ENCODE measurements at places on chromosomes 4 and X.

DNA sequence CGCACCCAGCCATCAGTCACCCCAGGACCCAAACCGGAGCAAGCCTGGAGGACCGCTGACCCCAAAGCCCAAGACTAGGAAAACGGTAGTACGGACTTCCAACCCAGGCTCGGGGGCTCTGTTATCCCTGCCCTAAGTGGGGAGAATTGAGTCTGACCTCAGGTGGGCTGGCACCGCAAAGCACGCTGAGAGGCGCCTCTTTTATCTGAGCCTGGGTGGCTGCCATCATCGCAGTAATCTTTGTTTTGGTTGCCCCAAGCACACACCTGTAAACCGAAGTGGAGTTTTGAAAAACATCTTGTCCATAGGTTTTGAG lies 894 bp upstream of the SH3RF1 start:
- DNase-seq: no peak

- DNase-seq: no peak
These were observed 126.3 kb upstream of the EMCN start for GRCh38 chr4:100644150-100644549.

GRCh38 chrX:3550160-3550751 lies 163.2 kb downstream of the PRKX start:
- DNase-seq: peak; percentile 2

GRCh38 chr4:109375778-109376414 lies 57.7 kb upstream of the SEC24B start:
- DNase-seq: no peak

- DNase-seq: no peak
These were observed 53.5 kb downstream of the TSC22D3 start for GRCh38 chrX:107721966-107722707.

- no peak for DNase-seq
These were observed 14.2 kb upstream of the VEGFC start for GRCh38 chr4:176806778-176807375.

- no peak for DNase-seq
These were observed 349.4 kb downstream of the ARHGAP10 start for GRCh38 chr4:148081267-148081666.

DNA sequence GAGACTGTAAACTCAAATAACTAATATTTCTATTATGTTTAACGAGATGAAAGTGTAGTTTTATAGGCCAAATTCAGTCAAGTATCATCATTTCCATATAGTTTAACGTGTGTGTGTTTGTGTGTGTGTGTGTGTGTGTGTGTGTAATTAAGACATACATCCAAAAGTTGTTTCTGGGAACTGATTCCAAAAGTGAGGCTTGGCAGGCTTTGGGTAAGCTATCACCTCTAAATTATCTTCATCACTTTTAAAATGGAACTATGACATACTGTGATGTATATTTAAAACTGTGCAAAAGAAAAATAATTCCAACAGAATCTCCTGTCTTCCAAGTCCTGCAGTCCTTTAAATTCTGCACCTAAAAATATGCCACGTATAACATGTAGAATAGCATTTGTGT lies 19.1 kb upstream of the SLC25A4 start:
- DNase-seq: no peak

- DNase-seq: no peak
These were observed 4.0 kb downstream of the MRFAP1L1 start for GRCh38 chr4:6705646-6706045.

- DNase-seq: no peak
These were observed 37.6 kb downstream of the CCNQ start for GRCh38 chrX:153561337-153561736.

DNA sequence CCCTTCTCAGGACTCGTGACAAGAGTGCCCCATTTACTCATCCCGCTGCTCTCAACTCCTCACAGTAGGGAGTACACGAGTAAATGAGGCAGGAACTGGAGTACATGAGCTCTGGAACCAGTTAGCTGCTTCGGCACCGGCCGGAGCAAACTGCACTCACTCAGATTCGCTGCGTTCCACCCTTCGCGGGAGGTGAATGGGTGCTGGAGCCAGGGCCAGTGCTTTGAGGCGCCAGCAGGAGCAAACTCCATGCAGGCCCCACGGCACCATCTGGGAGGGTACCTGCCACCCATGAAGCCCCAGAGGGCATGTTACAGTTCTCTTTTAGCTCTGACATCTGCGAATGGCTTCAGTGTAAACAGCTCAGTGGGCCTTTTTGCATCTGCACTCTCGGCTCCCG lies 315.5 kb upstream of the GK2 start:
- DNase-seq: no peak

DNA sequence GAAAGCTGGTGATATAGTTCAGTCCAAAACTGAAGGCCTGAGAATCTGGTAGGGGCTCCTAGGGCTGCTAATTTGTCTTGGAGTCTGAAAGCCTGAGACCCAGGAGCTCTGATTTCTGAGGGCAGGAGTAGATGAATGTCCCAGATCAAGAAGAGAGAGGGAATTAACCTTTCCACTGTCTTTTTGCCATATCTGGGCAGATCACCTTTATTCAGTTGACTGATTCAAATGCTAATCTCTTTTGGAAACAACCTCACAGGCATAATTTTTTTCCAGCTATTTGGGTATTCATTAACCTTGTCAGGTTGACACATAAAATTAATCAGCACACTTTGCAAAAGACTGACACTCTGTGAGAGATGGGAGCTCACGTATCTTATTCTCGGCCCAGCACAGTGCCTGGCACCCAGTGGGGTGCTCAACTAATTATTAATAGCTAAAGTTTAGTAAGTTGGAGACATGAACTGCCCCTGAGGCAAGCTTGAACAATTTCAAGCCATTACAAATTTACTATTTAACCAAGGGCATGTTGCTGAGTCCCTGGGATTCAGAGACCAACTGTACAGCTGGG lies 114.3 kb downstream of the CPEB2 start:
- no peak for DNase-seq

- DNase-seq: no peak
These were observed 81.8 kb downstream of the ZNF718 start for GRCh38 chr4:206054-206453.

DNA sequence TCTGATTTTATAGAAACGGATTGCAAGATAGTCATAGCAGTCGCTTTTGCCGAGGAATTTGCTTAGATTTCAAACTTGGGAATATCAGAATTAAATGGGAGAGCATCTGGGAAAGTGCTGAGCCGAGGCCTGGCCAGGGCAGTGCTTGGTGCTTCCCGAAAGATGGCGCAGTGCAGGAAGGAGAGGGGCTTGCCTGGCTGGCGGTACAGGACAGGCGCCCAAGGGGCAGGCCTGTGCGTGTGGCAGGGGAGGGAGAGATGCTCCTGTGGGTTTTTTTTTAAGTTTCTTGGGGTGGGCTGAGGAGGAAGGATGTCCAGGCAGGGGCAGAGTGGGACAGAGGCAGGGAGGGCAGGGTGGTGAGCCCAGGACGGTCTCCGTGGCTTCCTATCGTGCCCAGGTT lies 241.1 kb downstream of the AFAP1 start:
- no peak for DNase-seq

- no peak for DNase-seq
These were observed 284.2 kb downstream of the RCHY1 start for GRCh38 chr4:75229806-75230570.

DNA sequence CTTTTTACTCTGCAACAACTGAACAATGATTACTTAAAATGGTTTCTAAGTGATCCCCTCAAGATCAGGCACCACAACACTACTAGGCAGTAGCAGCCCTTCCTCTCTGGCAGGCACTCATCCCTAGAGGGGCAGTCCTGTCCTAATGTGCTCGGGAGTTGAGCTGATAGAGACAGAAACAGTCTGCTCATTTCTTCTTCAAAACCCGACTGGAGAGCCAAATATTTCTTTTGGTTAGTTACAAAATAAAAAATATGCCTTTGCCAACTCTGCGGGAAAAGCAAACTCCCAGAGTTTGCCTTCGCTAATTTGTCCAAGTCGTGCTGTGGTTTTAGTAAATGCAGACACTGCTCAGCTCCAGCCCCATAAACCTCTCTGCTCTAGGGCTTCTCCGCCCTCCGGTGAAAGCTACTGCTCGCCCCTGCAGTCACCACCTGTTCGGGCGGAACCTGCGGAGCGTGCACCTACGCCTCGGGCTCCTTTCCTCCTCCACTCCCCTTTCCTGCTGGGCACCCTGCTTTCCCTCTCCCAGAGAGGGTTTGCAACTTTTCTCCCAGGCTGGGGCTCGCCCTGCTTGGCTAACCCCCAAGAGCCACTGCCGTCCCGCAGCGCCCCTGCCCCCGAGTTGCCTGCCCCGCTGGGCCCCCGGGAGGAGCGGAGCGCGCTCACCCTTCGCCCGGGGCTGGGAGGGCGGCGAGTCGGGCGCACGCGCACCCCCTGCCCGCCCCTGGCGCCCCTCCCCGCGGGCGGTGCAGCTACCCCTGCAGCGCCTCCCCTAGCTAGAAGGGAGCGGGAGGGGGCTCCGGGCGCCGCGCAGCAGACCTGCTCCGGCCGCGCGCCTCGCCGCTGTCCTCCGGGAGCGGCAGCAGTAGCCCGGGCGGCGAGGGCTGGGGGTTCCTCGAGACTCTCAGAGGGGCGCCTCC lies at the start of gene NPNT:
TSS of gene NPNT (plus strand) at position 812 of the 923 bp plus-strand sequence. CDS start 182 bp downstream, outside the sequence.
- no peak for DNase-seq

DNA sequence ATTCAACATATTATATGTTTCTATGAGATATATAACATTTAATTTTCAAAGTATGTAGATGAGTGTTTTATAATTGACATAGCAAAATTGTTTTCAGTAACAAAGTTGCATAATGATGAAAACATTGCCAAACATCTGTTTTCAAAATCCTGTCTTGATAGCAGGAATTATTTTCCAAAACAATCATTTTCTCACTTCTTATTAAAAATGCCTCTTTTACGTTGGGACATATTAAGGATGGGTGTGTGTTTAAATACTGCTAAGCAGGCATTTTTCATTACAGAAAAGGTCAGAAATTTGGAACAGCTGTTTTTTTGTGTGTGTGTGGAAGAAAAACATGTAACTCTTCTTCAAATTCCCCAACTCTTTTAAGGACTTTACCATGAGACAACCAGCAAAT lies 452.0 kb downstream of the SPRY1 start:
- DNase-seq: no peak

GRCh38 chr4:189237340-189237739 lies 703.3 kb upstream of the FRG1 start:
- no peak for DNase-seq

DNA sequence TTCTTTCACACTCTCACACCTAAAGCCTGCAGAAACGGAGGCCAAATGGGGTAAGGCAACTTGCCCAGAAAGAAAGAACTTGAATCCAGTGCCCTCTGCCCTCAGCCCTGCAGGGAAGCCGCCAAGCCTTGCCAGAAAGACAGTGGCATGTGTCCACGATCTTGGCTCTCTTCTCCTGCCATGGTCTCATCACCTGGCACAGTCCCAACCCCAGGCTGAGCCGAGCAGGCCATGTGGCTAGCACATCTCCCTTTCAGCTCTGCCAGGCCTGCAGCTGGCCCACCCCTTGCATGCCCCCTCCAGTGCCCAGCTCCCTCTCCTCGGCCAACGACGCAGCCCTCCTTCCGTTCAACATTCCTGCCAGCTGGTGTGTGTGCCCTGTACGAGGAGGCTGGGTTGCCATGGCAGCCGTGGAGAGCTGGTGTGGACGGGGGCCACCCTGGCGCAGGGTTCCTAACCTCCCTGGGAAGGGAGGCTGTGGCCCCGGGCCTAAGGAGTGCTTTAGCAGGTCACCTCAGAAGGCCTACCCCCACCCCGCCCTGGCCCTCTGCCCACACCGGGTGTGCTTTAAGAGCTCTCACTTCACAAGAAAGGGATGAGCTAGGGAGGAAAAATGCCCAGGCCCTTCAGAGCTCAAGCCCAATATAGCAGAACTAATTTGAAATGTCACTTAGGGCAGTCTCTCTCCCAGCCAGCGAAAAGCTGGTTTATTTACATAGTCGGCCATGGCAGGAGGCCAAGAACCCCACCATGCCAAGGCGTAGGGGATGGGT lies 73.0 kb upstream of the PJA1 start:
- DNase-seq: no peak

DNA sequence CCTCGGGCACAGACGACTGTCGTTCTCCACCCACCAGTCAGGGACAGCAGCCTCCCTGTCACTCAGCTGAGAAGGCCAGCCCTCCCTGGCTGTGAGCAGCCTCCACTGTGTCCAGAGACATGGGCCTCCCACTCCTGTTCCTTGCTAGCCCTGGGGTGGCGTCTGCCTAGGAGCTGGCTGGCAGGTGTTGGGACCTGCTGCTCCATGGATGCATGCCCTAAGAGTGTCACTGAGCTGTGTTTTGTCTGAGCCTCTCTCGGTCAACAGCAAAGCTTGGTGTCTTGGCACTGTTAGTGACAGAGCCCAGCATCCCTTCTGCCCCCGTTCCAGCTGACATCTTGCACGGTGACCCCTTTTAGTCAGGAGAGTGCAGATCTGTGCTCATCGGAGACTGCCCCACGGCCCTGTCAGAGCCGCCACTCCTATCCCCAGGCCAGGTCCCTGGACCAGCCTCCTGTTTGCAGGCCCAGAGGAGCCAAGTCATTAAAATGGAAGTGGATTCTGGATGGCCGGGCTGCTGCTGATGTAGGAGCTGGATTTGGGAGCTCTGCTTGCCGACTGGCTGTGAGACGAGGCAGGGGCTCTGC lies 7.9 kb upstream of the MSANTD1 start:
- DNase-seq: no peak

- no peak for DNase-seq
These were observed 277.4 kb downstream of the SPRY1 start for GRCh38 chr4:123673971-123674370.

DNA sequence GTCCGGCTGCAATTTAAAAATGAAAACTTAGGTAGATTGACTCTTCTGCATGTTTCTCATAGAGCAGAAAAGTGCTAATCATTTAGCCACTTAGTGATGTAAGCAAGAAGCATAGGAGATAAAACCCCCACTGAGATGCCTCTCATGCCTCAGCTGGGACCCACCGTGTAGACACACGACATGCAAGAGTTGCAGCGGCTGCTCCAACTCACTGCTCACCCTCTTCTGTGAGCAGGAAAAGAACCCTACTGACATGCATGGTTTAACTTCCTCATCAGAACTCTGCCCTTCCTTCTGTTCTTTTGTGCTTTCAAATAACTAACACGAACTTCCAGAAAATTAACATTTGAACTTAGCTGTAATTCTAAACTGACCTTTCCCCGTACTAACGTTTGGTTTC lies 41.0 kb downstream of the MAP7D3 start:
- peak; percentile 51 for DNase-seq

- DNase-seq: no peak
These were observed 62.3 kb downstream of the STAG2 start for GRCh38 chrX:124023838-124024238.

DNA sequence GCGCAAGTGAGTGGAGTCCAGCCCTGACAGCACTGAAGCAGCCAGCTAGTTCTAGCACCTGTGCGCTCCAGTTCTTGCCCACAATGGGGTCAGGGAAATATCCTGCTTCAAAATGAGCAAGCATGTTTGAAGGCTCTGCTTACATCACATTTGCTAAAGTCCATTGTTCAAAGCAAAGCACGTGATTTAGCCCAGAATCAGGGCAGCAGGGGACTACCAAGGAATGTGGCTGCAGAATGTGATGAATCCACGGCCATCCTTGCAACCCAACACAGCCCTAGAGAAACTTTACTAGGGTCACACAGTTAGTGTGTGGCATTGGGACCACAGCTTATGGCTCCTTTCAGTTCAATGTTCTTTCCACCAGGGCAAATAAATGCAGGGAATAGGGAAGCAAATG lies 47.3 kb upstream of the SMIM31 start:
- no peak for DNase-seq

GRCh38 chr4:98710831-98711230 lies 52.4 kb upstream of the TSPAN5 start:
- no peak for DNase-seq
